ENCODE measurements at places on chromosomes 5 and 9. TPM values are rescaled to one million over a fixed set of nuclear protein-coding genes. Genes with fewer than 3 reads are reported as not detected.

TLE4 gene
- total RNA-seq, result 39.3 TPM

TMEFF1 gene
- 8.4 TPM for total RNA-seq

DNA sequence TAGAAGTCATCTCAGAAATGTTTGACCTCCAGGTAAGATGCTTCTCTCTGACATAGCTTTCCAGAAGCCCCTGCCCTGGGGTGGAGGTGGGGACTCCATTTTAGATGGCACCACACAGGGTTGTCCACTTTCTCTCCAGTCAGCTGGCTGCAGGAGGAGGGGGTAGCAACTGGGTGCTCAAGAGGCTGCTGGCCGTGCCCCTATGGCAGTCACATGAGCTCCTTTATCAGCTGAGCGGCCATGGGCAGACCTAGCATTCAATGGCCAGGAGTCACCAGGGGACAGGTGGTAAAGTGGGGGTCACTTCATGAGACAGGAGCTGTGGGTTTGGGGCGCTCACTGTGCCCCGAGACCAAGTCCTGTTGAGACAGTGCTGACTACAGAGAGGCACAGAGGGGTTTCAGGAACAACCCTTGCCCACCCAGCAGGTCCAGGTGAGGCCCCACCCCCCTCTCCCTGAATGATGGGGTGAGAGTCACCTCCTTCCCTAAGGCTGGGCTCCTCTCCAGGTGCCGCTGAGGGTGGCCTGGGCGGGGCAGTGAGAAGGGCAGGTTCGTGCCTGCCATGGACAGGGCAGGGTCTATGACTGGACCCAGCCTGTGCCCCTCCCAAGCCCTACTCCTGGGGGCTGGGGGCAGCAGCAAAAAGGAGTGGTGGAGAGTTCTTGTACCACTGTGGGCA is 642 bp downstream of the CSF2 start:
- DNase-seq, result no peak

DNA sequence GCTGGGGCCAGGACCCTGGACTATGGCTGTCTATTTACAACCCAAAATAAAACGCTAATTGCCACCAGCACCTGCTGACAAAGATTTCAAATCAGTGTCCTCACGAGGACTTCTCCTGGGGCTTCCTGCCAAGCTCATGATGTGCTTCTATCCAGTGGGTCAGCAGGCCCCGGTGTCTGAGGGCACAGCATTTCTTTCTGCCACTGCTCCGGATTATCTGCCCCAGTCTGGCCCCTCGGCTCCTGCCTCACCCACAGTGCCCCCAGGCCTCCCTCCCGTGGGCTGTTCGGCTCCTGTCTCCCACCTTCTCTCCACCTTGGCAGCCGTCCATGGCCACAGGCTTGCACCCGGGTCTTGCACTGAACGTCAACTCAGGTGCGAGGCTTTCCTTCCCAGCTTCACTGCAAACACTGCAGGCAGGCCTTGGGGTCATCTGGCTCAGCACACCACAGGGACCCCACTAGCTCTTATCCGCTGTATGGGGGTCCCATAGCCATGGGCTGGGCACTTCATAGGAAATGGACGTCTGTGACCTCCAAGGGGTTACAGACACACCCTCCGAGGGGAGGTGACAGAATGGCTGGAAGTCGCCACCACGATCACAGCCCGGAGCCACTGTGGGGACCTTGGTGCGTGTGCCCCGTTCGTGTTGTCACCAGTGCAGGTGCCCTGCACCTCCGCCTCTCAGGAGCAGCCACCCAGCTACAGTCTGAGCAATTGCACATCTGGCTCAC is 43.8 kb upstream of the FCN1 start:
- no peak for DNase-seq

PCDHGA2 gene
- 11.6 TPM for total RNA-seq

DNA sequence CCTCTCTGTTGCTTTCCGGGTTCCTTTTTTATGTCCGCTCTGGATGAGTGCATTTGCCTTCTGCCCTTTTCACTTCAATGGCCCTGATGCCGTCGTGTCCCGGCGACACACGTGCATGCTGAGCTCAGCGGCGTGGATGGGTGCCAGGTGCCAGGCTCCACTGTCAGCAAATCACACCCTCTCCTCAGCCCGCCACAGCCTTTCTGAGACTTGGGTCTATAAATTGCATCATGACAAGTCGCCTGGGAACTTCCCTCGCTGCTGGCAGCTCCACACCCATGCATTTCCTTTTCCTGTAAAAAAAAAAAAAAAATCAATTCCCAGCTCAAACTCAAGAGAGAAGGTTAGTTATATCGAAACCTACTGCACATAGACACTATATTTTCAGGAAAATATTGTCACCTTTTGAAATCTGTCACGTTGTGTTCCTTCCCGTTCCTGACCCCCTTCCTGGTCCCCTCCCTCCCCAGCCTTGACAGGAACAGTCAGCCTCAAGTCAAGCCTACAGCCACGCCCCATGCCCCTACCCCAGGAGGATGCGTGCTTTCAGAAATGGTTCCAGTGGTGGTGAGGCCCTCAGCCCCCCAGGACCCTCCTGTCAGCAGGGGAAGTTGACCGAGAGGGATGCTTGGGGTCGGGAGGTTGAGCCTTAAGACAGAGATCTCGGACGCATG is 110.3 kb upstream of the PTCH1 start:
- DNase-seq, result peak; percentile 36

GLRA1 gene
- total RNA-seq, result not detected

TRPM3 gene
- total RNA-seq, result 2.1 TPM

GRCh38 chr9:118651511-118651910 is 717.7 kb downstream of the BRINP1 start:
- no peak for DNase-seq

DNA sequence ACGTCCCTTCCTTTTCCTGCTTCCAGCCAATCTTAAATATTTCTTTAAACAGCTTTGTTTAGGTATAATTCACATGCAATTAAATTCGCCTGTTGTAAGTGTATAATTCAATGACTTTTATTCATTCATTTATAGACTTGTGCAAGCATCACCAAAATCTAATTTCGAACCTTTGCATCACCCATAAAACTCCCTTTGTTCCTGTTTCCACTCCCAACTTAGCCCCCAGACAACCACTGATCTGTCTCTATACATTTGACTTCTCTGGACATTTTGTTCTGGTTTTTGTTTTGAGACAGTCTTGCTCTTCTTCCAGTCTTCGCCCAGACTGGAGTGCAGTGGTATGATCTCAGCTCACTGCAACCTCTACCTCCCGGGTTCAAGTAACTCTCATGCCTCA is 71.5 kb downstream of the NR6A1 start:
- DNase-seq, result no peak

GRCh38 chr5:34496701-34497469 is 159.2 kb upstream of the RAI14 start:
- DNase-seq, result peak; percentile 89

MCTP1 gene
- 25.3 TPM for total RNA-seq

- DNase-seq, result no peak
Measured at GRCh38 chr9:5543875-5544702, 33.8 kb downstream of the PDCD1LG2 start.

DNA sequence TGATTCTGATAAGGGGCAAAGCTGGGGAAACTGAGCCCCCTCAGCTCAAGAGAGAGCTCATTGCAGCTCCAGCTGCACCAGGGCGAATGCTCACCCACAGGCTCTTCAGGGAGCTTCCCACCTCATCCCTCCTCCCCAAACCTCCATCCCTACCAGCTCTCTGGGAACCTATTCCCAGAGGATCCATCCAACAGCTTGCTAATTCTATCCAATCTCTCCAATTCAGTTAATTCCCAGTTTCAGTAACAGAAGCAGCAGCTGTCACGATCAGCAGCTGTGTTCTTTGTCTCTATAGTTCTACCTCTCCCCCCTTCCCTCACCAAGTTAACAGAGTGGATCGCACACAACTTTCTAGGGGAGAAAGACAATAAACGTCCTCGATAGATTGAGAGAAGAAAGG is 135.5 kb upstream of the EFNA5 start:
- DNase-seq, result no peak

DNA sequence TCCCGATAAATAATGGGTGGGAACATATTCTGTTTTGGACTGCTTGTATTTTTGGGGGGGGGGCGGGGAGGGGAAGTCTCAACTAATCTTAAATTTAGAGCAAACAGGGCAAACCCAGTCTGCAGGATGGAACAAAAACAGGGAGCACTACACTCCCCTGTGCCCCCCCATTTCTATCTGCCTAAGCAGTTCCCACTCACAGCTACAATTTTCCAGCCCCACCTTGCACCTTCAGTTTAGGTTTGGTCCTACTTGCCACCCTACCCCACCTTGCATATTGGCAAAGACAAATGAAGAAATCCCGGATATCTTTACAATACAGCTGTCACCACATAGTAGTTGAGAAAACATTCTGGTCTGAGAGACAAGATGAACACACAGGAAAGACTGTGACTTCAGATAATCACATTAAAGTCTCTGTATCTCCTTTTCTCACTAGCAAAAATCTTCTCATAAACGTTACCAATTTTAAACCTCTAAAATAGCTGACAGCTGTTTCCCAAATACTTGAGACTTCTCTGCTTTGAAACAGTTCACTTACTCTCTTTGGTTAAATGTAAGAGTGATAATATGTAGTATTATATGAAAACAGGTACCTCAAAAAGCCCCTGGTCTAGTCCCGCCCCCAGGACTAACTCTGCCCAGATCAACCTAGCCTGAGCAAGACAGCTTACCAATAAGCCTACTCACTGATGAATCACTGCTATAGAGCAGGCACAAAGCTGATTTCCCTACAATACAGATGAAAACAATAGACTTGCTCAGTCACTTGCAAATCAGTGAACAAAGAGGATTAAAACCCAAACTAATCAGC is 5.2 kb upstream of the RAPGEF6 start:
- no peak for DNase-seq

DND1 gene
- 1.2 TPM for total RNA-seq

DNA sequence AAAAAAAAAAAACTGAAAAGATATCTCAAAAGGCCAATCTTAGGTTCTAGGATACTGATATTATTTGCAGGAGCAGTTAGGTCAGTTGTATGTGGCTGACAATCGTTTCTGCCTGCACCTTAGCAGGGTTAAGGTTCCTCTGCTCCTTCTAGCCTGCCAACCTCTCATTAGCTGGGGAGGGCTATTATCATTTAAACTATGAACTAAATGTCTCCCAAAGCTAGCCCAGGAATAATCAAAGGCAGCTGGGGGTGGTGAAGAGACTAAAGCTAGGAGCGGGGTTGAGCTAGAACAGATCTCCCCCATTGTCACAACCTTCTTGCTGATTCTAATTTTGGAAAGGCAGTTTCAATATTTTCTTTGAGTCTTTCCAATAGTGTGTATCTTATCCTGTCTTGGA is 99.9 kb downstream of the ICE1 start:
- DNase-seq, result no peak

DNA sequence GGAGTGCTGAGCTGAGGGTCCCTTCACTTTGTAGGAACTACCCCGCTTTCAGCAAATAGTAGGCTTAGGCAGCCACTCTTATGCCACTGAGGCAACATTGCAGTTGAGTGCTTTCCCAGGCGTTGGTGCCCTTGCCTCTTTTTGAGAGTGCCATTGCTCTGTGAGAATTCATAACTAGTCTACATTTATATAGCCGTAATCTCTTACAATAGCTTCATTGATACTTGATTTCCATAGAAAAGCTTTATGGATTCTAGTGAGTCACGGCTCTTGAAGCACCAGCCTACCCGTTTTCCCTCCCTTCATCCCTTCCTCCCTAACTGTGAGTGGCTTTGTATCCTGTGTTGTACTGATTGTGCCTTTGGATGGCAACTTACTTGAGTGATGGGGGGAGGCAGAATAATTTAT is 283.9 kb downstream of the AOPEP start:
- no peak for DNase-seq

- DNase-seq, result no peak
Measured at GRCh38 chr5:82309091-82309531, 31.0 kb upstream of the RPS23 start.

OR4F3 gene
- not detected for total RNA-seq

GRCh38 chr9:128840524-128840923 is 10.9 kb upstream of the SPOUT1 start:
- DNase-seq, result no peak

- no peak for DNase-seq
Measured at GRCh38 chr9:12723409-12724028, 30.3 kb downstream of the TYRP1 start.

DNA sequence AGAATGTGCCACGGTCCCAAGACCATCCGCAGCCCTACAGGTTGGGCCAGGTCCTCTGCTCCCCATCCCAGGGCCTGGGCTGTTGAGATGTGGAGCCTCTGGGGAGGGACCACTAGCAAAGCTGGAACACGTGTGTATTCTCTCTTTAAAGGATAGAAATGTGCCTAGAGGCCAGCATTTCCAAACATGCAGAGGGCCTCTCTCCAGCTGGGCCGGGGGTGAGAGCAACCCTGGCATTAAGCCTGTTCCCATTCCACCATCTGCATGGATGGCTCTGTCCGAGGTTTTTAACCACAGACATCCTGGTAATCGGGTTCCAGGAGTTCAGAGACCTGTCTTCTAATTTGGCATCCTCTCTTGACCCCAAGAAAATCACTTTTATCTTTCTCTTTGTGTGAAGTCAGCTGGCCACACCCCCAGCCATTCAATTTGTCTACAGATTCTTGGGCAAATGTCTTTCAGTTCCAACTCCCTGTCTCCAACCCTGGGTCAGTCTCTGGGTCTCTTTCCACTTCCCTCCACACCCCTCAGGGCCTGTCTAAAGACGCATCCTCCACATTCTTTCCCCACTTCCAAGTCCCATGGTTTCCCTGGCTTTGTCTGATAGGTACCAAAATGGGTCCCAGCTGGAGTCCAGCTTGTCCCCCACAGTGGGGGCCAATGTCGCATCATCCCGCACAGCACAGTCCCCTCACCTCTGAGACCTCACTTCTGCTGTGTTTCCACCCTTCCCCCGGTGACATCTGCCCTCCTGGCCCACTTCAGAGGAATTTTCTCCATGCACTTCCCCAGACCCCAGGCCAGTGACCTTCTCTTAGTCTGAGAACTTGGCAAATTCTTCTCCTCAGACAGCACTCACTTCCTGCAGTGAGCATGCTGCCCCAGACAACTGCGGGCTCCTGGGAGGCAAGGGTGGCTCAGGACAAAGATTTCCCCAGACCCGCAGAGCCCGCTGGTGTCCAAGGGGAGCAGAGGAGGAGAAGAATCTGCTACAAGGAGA is 56.8 kb downstream of the PTPDC1 start:
- peak; percentile 46 for DNase-seq

NOXA1 gene
- 0.29 TPM for total RNA-seq

MYMK gene
- total RNA-seq, result not detected

- DNase-seq, result no peak
Measured at GRCh38 chr9:121453232-121453892, 46.3 kb downstream of the GGTA1 start.

ANKS6 gene
- 26.9 TPM for total RNA-seq

GRCh38 chr9:112711050-112711689 is 6.7 kb downstream of the INIP start:
- no peak for DNase-seq

DNA sequence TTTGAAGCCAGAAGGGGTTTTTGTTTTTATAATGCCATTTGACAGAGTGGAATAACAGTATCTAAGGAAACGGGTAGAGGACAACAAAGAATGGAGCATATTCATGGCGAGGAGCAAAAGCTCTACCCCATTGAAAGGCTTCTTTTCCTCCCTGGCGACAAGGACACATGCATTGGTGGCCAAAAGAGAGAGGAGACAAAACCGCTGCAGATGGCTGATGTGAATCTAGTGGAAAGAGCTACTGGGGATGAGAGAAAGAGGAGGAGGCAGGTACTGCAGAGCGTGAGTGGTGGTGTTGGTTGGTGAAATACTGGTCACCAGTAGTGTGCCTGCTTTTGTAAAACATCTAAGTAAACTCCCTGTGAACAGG is 491 bp downstream of the APC start:
- DNase-seq, result no peak

PRLR gene
- total RNA-seq, result 37.7 TPM

IL13 gene
- total RNA-seq, result not detected

PCDHB11 gene
- 2.4 TPM for total RNA-seq
